Activated CD8-positive, alpha-beta memory T cell treated with anti-CD3 and anti-CD28 coated beads for 24 hours (primary cell): ENCODE measurements at places on chromosomes 7 and 10.

GRCh38 chr7:106720641-106721040, 59.7 kb upstream of the CCDC71L start:
- DNase-seq, result no peak

- DNase-seq, result no peak
Measured at GRCh38 chr10:3109196-3109595, 41.8 kb downstream of the PFKP start.

DNA sequence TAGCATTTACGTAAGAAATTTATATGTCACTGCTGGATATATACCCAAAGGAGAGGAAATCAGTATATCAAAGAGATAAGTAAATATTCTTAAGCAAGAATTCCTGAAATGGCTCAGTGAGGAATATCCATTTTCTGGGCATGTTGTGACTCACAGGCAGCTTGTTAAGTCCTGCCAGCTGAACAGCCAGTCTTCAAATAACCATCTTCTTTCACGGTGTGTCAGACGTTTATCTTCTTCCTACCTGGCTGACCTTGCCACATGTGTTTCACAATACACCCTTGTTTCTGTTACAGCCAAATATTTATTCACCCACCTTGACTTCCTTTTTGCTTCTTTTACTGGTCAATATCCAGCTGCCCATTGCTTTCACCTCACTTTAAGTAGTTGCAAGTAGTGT, 648.1 kb downstream of the ANKRD7 start:
- DNase-seq, result no peak

DNA sequence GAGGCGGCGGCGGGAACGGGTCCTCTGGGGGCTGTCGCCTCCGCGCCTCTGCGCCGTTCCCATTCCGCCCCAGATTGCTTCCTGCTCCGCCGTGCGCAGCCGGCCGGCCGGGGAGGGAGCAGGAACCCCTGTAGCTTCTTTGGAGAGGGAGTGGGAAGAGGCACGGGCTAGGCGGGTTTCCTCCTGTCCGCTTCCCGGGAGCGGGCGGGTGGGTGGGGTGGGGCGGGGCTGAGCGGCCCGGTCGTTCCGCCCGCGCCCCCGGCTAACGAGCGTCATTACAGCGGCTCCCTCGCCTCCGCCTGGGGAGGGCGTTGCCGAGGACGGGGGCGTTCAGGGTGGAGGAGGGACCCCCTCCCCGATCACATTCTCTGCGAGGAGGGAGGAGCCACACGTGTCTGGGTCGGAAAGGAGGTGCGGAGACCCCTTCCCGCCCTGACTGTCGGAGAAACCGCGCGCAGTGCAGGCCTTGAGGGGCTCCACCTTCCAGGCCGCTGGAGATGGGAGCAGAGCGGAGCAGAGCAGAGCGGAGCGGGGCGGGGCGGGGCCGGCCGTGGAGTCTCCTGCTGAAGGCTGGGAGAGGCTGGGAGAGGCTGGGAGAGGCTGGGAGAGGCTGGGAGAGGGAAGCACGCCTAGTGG, 39.7 kb downstream of the AGAP3 start:
- no peak for DNase-seq

- DNase-seq, result no peak
Measured at GRCh38 chr7:98565103-98565502, 52.0 kb upstream of the NPTX2 start.

DNA sequence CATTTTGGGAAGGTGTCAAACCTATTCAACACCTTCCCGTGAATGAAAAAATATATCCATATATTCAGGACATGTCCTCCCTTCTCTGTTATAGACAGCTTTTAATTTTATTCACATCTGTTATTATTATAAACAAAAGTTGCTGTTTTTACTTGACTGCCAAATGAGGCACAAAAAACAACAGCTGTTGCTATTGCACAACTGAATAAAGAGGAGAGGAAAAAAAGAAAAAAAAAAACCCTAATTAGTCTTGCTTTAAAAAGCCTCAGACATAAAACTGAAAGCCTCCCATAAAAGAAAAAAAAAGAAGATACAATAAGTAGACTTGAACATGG, 153.4 kb downstream of the BMPER start:
- DNase-seq, result no peak
